Lung microvascular endothelial cell (primary cell): ENCODE measurements at places on chromosomes 6 and 20. TPM values are rescaled to one million over a fixed set of nuclear protein-coding genes. Genes with fewer than 3 reads are reported as not detected.

Gene SLC22A2
- not detected in 2 replicates for total RNA-seq

DNA sequence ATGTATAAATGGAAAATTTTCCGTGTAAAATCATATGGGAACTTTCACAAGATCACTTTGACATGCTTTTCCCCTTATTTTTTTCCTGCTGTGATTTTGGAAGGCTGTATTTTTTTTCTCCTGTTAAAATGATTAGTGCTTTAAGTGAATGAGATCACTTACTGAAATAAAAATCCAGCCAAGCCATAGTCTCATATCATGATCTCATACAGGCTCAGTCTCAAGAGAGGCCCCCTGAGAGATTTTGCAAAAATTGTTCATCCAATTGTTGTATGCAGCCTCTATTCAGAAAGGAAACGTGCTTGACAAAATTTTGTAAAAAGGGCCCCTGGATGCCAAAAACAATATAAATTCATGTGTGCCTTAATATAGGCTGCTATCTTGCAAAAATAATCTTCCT lies 528.2 kb downstream of the HDGFL1 start:
- DNase-seq = no peak

GRCh38 chr6:106448000-106448426 lies 87.5 kb downstream of the CRYBG1 start:
- DNase-seq = peak; percentile 21

DNA sequence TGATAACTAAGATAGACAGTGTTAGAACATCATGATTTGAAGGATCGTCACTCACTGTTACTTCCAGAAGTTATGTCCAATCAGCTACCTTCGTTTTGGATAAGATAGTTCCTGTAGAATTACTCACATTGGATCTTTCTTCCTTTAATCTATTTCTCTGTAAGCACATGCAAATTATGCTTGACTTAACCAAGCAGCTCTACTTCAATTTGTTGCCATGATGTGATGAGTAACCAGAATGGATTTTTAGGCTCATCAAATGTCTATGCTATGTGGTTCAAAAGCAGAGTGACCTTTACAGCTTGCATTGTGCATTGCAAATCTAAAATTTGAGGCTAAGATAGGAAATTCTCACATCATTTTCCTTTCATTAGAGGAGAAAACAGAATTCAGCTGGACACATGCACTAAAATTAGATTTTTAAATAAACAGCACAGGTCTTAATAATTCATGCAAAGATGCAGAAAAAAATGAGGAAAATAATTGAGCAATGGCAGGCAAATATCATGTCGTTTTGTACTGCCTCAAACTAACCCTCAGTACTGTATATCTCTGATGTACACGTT lies 76.7 kb upstream of the ZFP64 start:
- no peak for DNase-seq

Gene AIF1
- not detected in 2 replicates for total RNA-seq

DNA sequence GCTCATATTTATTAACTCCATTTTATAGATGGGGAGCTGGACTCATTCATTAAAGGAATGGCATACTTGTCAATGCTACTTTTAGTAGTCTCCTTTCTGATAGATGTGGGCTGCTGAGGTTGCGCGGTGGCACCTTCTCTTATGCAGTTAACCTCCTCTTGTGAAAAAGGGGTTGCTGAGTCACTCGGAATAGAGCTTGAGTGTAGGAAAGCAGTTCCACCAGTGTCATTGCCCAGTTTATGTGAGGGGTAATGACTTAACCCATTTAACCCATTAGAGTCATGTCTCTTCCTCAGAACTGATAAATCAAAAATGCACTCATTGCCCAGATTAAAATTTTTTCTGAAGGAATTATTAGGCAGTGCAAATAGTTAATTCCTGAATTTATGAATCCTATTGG lies 6.3 kb downstream of the MAPK14 start:
- DNase-seq = no peak

GRCh38 chr6:6856538-6857523 lies 250.9 kb upstream of the RREB1 start:
- peak; percentile 76 for DNase-seq
